Stimulated activated CD4-positive, alpha-beta T cell treated with anti-CD3 and anti-CD28 coated beads, Interleukin-1b, Interleukin-23, amount 100 ng/mL, for 1 hour (primary cell): ENCODE measurements at places on chromosomes 2 and 18.

- no peak for DNase-seq
These were observed 302.4 kb downstream of the CLIP4 start for GRCh38 chr2:29417630-29418029.

DNA sequence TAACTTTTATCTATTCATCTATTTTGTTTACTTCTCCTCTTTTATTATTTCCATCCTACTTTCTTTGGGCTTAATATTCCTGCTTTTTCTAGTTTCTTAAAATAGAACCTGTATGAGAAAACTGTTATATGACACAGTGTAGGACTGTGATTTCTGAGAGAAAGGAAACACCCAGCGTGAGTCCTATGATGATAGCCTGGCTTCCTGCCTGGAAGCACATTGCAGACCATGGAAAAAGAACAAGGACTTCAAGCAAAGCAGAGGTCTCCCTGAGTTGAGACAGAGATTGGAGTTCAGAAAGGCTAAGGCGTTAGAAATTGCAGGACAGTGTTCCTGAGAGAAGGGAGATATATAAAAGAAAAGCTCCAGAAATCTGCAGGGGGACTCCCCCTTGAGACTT is 7.8 kb downstream of the RBM44 start:
- no peak for DNase-seq

DNA sequence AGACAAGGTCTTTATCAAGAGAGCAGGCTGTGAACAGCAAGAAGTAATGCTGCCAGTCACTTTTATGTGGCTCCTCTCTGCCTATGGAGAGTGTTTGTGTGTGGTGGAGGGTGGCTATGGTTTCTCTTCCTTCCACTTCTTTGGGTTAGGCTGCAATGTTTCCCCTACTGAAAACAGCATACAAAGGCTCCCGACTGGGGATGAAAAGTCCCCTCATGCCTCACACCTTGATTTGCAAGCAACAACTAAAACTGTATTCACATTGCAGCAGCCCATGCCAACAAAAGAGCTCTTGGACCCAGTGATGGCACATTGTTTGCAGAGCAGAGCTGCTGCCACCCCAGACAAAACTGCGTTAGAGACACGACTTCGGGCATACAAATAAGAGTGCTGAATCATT is 301.6 kb downstream of the SLC8A1 start:
- DNase-seq: no peak

DNA sequence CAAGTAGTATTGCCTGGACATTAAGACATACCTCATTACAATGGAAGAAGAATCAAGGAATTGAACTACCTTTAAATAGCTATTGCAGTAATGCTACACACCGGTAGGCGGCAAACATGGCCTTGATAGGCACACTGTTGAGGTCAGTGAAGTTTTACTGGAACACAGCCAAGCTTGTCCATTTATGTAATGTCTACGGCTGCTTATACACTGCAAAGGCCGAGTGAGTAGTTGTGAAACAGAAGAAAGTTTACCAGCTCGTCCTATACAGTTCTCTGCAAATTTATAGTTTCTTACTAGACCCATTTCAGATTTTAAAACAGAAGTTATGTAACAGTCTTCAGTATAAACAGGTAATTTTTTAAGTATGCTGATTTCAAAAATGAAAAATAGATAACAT is 38.8 kb downstream of the PPP4R1 start:
- DNase-seq: no peak

DNA sequence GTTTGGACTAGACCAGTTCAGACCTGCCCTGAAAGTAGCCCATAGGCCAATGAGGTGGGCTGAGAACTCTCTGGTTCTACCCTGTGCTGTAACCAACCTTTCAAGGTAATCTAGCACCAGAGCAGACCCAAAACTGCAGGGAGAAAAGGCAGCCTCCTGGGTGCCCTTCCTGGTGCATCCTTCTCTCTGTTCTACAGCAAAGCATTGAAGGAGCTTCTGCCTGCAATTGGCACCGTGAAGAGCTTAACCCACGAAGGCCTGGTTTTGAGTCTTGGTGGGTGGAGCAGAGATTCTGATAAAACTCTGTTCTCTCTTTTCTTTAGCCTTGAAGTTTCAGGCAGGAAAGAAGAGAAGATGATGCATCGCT is 55.5 kb downstream of the LIPG start:
- DNase-seq: no peak

- DNase-seq: no peak
These were observed 51.0 kb upstream of the TTC39C start for GRCh38 chr18:23963443-23964165.

- no peak for DNase-seq
These were observed 14.8 kb downstream of the STRN start for GRCh38 chr2:36951574-36951973.

- DNase-seq: no peak
These were observed 370.0 kb downstream of the SLC4A3 start for GRCh38 chr2:219997341-219997851.

DNA sequence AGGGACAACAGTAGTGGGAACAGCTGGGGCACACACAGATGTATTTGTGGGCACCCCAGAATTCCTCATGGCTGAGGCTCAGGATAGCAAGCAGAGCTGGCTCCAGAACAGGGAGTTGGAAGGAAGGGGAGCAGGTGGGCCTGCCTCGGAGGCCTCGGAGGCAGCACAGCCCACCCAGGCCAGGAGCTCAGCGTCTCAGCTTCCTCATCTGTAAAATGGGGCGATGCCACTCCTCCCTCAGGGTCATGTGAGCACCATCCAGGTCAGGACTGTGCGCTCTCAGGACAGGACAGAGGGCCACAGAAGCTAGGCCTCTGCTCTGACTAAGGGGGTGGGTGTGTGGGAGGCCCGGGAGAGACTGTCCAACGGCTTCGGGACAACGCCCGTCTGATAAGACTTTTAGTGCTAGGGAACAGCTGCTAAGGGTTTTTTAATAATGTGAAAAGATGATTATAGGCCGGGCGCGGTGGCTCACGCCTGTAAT is 106.2 kb downstream of the HDAC4 start:
- no peak for DNase-seq

GRCh38 chr18:36451454-36452251 is 154.1 kb downstream of the FHOD3 start:
- DNase-seq: no peak

- peak; percentile 17 for DNase-seq
These were observed 23.6 kb upstream of the RBM44 start for GRCh38 chr2:237774811-237775553.

DNA sequence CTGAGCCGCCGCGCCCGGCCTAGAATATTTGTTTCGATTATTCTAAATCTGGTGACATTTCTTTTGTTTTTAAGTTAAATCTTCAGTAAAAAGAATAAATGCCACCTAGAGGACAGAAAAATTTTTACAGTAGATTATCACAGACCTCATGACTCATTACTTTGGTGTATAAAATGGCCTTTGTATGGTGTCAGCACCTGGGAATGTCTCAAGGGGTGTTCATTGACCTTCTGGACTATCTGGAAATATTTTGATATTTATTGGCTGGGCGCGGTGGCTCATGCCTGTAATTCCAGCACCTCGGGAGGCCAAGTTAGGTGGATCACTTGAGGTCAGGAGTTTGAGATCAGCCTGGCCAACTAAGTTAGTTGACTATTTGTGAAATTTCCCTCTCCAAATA is 30.3 kb upstream of the SLC30A6 start:
- DNase-seq: no peak

GRCh38 chr2:685421-685820 is 8.2 kb upstream of the TMEM18 start:
- no peak for DNase-seq

DNA sequence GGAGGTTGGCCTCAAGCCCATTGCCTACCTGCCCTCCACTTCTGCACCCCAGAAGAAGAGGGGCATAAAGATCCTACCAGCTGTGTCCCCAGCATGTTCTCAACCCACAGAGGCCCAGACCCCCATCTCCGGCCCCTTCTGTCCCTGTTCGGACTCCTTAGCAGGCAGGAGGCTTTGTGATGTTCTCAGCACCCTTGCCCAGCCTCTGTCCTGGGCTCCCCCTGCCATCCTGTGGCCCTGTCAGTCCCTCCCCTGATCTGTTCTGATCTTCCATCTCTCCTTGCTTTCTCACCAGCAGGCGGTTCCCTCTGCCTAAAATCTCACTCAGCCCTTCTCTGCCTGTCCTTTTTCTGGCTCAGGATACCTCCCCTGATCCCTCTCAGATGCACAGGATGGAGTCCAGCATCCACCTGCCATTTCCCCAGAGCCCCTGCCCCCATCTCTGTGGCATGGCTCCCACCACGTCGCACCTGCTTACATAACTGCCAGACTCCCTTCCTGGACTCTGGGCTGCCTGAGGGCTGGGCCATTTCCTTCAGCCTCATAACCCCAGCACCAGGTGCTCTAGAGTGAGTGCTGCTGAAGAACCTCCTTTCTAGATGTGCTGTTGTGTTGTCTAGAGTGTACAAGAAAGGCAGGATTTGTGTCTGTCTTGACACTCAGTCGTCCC is 134.0 kb downstream of the CTIF start:
- DNase-seq: no peak

DNA sequence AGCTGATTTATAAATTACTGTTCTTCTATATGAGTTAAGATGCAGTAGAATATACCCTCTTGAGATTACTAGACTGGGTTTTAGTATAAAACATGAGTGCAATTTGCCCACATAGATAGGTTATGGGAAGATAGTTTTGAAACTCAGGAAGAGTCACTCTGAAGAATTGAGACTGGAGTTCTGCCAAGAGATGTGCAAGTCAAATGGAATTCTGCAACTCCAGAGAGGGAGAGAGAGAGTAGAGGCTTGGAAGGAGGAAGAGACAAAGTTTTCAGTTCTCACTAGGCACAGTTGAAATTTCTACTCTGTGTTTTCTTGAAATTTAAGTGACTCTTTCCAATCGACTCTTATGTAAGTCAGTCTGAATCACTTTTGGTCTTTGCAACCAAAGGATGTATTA is 878.8 kb downstream of the TSN start:
- no peak for DNase-seq

- no peak for DNase-seq
These were observed 36.4 kb downstream of the EMILIN2 start for GRCh38 chr18:2883076-2883735.

DNA sequence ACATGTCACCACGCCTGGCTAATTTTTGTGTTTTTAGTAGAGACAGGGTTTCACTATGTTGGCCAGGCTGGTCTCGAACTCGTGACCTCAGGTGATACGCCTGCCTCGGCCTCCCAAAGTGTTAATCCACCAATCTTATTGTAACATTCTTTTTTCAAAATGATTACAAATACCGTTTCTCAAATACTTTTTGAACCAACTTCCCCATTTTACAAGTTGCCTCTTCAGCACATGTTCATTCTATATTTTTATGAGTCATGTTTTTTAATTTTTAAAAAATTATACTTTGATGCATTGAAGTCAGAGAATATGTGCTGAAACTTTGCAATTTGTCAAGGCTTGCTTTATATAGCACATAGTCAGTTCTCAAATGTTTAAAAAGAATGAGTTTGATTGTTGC is 58.2 kb downstream of the QPCT start:
- no peak for DNase-seq

DNA sequence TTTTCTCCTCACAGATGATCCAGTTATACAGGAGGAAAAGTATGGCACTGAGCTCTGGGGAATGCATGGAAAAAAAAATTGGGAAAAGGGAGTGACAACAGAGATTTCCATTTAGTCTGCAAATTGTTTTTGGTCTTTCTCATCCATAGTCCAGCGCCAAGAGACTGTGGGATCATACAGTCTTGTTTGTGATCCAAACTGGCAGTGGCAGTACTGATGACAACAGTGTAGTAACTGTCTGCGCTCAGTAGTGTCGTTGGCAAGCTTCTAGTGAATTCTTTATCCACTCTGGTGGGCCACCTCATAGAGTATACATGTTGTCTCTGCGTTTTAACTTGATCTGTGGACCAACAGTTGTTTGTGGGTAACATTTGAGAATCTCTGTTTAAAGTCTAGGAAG is 37.9 kb downstream of the GALNT1 start:
- no peak for DNase-seq

DNA sequence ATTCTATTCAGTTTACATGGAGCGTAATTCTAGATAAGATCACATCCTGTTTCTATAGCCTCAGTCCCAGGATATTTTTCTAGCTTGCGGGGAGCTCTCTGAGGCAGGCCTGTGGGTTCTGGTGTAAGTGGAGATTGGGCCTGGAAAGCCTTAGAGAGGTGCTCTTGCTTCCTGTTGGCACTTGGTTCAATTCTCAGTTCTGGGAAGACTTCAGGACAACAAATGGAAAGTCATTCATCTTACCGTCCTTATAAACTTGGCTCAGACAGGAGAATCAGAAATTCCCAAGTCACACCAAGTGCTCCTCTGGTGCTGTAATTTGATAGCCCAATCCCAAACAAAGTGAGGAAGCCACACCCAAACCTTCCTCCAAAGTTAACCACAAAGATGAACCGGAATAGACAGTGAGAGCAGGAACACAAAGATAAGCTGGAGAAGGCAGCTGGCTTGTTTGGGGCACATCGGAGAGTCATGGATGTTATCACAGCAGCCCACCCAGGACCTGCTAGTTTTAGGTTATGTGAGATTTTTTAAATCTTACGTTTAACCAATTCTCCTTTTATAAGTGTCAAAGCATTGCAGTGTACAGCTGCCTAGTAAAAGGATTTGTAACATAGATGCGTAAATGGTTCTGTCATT is 144.3 kb upstream of the MAP3K20 start:
- DNase-seq: no peak

DNA sequence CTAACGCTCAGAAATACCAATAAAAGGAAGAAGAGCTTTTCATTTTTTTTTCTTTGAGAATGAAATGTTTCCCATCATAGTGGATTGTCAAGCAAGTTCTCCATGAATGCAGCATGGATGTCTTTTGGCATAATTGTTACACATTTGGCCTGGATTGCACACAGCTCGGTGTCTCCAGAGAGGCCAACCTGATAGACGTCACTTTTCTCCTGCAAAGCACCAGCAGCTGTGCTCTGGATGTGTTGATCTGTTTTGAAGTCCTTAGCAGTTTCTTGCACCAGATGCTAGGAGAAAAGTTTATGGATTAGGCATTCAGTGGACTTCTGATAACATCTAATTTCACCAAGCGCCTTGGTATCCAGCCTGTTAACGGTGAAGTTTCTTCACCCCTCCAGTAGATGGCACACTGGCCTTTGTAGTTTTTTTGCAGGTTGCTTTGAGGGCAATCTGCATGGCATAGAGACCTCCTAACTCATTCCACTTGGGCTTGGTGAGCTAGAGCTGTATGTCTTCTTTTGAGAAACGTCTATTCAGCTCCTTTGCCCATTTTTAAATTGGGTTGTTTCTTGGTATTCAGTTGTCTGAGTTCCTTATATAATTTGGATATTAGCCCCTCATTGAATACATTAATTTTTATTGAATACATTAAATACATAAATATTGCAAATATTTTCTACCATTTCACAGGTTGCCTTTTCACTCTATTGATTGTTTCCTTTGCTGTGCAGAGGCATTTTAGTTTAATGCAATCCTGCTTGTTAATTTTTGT is 59.7 kb downstream of the PTH2R start:
- DNase-seq: no peak

GRCh38 chr18:55699233-55699765 is 111.3 kb upstream of the TCF4 start:
- no peak for DNase-seq

- no peak for DNase-seq
These were observed 60.7 kb upstream of the AQP4 start for GRCh38 chr18:26926066-26926675.
